ENCODE measurements at places on chromosomes 2 and 18.

DNA sequence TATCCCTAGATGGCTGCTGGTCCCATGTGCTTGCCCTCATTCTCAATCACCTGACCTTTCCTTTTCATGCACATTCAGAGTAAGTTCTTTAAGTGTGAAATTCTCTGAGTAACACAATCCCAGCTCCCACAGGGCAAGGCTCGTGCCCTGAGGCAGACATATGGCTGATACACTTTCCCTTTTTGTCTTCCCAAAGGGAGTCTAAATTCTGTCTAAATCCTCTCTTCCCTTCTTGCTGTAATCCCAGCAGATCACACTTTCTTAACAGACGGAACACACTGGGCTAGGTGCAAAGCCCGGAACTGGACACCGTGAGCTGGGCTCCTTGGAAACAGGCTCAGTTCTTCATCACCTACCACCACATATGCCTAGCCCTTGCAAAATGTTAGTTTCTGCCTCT is 147.6 kb downstream of the GALNT14 start:
- DNase-seq: no peak

- no peak for DNase-seq
Measured at GRCh38 chr18:46488471-46489213, 168.4 kb downstream of the LOXHD1 start.

GRCh38 chr2:158825021-158825420 is 29.9 kb downstream of the DAPL1 start:
- no peak for DNase-seq

- no peak for DNase-seq
Measured at GRCh38 chr2:46888421-46888952, 27.1 kb downstream of the MCFD2 start.

- DNase-seq: no peak
Measured at GRCh38 chr2:187552828-187553681, 1.2 kb downstream of the TFPI start.

DNA sequence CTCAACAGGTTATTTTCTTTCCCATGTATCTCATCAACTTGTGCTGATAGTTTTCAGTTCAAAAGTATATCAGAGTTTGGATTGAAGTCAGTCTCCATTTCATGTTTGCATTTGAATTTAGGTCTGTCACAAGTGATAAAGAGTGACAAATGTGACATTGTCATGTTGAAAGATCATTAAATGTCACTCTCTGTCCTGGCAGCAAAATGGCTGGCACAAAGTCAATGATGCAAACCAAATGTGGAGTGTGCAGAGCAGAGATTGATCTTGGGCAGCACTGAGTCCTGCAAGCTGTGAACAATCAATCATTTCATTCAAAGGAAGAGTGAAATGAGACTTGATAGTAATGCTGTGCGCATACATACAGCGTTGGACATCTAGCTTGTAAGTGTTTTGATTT is 421.8 kb upstream of the CDH7 start:
- no peak for DNase-seq

DNA sequence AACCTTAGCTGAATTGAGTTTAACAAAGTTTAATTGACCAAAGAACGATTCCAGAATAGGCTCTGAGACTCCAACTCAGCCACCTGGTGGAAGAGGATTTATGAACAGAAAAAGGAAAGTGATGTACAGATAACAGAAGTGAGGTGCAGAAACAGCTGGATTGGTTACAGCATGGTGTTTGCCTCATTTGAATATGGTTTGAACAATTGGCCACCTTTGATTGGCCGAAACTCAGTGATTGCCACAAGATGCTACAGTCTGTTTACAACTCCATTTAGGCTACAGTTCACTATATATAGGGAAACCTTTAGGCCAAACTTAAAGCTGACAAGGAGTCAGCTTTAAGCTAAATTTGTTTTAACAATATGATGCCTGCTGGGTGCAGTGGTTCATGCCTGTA is 28.1 kb upstream of the SLC35G4 start:
- DNase-seq: no peak

All from NCI-H748 treated with DMSO at 0.1 percent for 48 hours (cell line).